BJ (cell line): ENCODE measurements at places on chromosomes 6 and 20.

GRCh38 chr6:129469070-129469662, 240.8 kb downstream of the ARHGAP18 start:
- DNase-seq = no peak

DNA sequence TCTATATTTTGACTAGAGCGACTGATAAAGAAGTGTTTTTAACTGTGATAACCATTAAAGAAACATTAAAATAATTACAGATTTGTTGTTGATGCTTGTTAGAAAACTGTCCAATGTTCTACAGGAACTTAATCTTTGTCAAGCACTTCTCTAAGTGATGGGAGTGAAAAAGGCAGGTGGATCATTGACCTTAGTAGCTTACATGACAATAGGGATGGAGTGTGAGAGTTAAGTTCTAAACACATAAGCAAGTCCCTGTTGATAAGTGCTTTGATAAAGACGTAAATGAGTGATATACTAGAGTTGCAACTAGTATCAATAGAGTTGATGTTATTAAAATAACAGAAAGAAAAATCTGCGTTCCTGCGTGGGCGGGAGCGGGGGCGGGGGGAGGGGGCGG, 931.5 kb upstream of the EPHA7 start:
- no peak for DNase-seq

GRCh38 chr6:53446151-53446550, 97.4 kb upstream of the ELOVL5 start:
- no peak for DNase-seq

DNA sequence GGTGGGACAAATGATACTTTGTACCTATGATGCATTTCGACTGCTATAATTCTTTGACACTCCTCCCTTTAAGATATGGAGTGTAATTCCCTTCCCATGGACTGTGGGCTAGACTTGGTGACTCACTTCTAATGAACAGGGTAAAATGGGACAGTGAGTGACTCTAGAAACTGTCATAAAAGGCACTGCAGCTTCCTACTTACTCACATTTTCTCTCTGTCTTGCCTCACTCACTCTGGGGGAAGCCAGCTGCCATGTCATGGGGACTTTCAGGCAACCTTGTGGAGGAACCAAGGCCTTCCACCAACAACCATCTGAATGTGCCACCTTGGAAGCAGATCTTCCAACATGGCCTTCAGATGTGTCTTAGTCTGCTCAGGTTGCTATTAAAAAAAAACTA, 12.9 kb upstream of the GFOD1 start:
- no peak for DNase-seq

GRCh38 chr20:49320460-49320859, 42.6 kb upstream of the ZNFX1 start:
- no peak for DNase-seq
